ENCODE measurements at places on chromosomes 1 and 21.
A peak's percentile ranks its signal among the peaks of the same experiment; 100 is the strongest.

DNA sequence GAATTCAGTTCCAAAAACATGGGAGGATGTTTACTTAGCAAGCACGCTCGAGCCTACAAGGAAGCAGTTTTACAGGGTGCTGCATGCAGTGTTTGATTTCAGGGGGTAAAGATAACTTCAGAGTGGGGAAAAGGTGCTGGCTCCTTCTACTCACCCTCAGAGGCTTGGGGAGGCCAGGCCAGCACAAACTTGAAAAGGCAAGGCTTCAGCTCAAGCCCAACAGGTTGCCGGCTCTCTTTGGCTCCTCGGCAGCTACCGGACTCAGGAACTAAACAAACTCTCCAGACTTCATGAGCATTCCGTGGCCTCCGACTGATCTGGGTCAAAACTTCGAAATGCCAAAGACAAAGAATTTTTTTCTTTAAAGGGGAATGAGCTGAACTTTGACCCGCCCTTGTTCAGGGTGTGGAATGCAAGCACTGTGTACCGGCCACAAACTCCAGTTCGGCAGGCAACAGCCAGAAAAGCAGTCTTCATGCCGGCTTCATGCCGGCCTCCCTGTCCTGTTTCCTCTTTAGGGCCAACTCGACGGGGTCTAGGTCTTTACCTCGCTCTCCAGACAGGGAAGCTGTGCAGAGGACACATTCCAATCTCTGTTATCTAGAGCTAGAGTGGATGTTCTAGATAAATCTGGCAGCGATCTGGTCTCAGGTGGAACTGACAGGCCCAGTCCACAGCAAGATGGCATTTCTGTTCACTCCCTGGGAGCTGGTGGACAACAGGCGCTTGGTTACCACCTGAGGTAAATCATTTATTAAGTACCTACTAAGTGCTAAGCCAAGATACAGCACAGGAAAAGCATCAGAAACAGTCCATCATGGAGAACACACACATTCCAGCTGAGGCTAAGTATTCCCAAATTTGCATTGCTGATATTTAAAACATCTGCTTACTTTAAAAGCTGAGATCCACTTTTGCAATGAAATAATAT lies 75.0 kb downstream of the CD46 start:
- no peak for DNase-seq

DNA sequence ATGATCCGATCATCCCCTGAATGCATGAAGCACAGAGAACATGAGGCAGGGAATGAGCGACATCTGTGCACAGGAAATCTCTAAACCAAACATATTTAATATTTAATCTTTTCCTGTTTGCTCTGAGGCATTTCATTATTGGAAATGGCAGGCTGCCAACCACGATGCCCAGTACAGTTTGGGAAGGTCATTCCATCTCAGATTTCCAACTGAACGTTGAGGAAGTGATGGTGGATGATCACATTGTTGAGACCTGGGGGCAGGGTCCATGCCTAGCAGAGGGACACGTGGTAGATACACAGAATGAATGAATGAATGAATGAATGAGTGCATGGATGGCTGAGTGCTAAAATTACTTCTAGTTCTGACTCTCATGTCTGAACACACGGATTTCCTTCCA lies 15.9 kb upstream of the FASLG start:
- no peak for DNase-seq

- DNase-seq = no peak
These were observed 130.1 kb downstream of the TGFB2 start for GRCh38 chr1:218475275-218475674.

DNA sequence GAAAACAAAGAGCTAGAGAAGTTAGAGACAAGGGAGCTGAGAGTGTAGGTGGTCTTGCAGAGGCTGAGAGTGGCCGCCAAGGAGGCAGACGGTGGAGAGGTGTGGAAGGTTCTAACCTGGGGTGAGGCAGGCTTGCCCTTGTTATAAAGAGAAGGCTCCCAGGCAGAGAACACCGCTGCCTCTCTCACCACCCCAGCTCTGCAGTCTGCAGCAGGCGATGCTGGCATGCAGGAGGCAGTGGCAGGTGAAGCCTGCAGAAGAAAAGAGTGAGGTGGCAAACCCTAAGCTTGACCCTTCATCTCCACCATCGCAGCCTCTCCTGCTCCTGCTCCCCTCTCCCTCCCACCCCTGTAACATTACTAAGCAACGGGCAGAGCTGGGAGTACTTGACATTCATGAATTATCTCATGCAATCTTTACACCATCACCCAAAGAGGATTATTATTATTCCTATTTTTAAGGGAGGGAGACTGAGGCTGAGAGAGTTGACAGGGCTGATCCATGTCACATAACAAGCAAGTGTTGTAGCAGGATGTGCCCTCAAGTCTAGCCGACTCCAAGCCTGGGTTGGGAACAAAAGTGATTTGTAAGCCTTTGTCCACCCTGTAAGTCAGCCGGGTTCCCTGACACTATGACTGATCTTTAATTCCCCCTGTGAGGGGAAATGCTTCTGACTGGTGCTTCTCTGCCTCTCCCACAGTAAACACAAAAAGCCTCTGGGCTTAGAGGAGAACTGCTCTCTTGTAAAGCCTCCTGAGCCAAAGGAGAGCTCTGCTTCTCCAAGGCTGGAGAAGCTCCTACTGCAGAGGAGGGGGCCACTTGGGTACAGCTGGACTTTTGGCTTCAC lies 36.1 kb downstream of the KANK4 start:
- no peak for DNase-seq

GRCh38 chr1:54493608-54494007 lies 54.4 kb upstream of the ACOT11 start:
- no peak for DNase-seq

- DNase-seq = no peak
These were observed 95.3 kb downstream of the C1orf21 start for GRCh38 chr1:184482136-184482535.

DNA sequence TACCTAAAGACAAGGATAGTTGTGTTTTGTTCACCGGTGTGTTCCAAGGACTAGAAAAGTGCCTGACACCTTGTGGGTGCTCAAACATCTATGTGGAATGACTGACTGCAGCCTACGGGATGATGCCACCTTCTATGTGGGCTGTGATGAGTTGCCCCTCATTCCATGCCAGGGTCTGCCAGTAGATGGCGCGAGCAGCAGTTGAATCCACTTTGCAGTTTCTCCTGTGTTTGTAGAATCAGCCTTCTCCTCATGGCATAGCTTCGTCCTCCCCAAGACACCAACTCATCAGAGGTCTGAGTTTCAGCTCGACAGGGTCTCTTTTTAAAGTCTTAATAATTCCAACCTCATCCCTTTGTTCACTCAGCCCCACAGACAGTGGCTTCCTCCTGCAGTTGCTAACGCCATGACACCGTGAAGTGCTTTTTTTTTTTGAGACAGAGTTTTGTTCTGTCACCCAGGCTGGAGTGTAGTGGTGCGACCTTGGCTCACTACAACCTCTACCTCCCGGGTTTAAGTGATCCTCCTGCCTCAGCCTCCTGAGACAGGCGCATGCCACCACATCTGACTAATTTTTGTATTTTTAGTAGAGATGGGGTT lies 133.7 kb downstream of the CAPN8 start:
- no peak for DNase-seq

- DNase-seq = no peak
These were observed 1.7 kb downstream of the CEP170 start for GRCh38 chr1:243253211-243253925.

DNA sequence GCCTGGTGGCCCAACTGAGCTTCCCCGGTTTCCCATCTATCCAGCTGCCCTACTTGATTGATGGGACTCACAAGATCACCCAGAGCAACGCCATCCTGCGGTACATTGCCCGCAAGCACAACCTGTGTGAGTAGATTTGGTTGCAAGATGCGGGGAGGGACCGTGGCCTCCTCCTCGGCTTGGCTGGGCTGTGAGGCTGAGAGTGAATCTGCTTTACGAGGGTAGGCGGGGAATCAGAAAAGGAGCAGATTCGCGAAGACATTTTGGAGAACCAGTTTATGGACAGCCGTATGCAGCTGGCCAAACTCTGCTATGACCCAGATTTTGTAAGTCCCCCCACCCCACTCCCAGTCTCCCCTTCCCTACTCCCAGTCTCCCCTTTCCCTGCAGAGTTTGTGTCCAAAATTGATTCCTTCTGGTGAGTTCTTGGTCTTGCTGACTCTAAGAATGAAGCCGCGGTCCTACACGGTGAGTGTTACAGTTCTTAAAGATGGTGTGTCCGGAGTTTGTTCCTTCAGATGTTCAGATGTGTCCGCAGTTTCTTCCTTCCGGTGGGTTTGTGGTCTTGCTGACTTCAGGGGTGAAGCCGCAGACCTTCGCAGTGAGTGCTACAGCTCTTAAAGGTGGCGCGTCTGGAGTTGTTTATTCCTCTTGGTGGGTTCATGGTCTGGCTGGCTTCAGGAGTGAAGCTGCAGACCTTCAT lies 1.5 kb downstream of the GSTM2 start:
- no peak for DNase-seq

GRCh38 chr1:35600593-35600992 lies 27.5 kb downstream of the TFAP2E start:
- DNase-seq = no peak

DNA sequence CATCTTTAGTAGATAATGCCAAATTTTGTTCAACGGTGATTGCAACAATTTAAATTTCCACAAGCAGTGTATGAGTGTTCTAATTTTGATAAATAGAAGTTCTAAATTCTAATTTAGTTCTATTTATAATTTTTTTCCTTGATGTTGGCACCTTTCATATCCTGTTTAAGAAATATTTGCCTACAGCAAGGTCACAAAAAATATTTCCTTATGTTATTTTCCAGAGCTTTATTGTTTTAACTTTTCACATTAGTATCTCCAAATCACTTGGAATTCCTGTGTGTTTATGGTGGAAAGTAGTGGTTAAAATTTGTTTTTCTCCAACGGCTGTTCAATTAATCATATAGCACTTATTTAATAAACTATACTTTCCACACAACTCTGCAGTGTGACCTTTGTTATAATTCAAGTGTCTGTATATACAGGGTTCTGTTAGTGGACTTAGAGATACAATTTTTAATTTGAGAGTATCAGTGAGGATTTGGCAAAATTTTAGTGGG lies 94.3 kb upstream of the CD55 start:
- no peak for DNase-seq

DNA sequence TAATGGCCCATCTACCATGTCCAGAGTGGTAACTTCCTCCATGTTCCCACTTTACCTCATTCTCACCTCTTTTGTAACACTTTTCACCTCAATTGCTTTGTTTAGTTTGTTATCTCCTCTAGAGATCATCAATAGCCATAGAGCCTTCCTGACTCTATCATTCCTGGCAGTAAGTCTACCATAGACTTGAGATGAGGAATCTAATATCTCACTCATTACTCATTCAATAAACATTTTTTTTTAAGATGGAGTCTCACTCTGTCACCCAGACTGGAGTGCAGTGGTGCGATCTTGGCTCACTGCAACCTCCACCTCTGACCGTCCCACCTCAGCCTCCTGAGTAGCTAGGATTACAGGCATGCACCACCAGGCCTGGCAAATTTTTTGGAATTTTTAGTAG lies 7.1 kb downstream of the NMNAT2 start:
- DNase-seq = no peak

- DNase-seq = no peak
These were observed 68.6 kb upstream of the PALMD start for GRCh38 chr1:99577313-99577712.

DNA sequence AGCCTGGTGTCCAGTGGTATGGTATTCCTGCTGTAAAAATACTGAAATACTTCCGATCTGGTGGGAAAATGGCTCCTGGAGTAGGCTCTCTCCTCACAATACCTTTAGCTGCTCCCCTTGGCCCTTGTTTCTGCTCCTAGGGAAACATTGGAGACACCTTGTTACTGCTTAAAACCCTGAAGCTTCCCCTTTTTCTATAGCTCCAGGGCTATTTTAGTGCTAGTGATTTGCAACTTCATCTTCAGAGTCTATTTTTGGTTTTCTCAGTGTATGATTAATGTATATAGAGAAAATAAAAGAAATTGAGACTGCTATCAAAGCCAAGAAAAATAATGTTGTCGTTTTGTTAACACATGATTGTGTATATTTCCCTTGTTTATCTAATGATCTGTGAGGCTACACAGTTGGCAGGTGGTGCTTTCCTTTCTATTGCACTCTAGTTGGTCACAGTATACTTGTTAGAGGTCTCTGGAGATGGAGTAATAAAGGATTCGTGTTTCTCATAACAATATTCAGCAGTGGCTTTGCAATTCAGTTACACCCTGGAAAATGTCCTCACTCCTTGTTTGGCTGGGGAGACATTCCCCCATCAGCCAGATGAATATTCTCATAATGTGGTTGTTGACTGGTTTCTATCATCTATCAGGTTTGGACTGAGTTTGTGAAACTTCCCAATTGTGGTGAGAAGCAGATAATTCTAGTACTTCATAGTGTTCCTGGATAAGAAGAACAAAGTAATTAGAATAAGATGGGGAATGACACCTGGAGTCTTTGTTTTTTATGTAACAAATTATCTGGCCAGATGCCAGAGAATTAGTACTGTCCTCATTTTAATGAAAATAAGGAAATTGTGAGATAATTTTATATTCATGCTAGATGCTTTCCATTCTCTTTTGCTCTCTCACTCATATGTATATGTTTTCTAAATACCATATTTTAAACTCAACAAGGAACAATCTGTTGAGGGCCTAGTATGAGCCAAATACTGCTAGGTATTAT lies 44.8 kb upstream of the CACYBP start:
- DNase-seq = no peak

- DNase-seq = no peak
These were observed 17.2 kb upstream of the CLIC6 start for GRCh38 chr21:34651642-34652041.

GRCh38 chr1:11746795-11747487 lies 11.0 kb downstream of the AGTRAP start:
- no peak for DNase-seq

DNA sequence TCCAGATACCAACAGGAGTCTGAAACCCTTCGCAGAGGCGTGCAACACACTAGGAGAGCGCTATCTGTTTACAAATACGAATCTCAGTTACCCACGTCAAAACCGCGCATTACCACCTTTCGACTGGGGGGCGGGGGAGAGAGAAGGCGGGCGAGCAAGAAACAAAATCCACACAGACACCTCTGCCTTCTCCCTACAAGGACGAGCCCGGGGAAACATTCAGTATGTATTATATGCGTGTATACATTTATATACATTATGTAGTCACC lies 722 bp downstream of the TUT4 start:
- no peak for DNase-seq

DNA sequence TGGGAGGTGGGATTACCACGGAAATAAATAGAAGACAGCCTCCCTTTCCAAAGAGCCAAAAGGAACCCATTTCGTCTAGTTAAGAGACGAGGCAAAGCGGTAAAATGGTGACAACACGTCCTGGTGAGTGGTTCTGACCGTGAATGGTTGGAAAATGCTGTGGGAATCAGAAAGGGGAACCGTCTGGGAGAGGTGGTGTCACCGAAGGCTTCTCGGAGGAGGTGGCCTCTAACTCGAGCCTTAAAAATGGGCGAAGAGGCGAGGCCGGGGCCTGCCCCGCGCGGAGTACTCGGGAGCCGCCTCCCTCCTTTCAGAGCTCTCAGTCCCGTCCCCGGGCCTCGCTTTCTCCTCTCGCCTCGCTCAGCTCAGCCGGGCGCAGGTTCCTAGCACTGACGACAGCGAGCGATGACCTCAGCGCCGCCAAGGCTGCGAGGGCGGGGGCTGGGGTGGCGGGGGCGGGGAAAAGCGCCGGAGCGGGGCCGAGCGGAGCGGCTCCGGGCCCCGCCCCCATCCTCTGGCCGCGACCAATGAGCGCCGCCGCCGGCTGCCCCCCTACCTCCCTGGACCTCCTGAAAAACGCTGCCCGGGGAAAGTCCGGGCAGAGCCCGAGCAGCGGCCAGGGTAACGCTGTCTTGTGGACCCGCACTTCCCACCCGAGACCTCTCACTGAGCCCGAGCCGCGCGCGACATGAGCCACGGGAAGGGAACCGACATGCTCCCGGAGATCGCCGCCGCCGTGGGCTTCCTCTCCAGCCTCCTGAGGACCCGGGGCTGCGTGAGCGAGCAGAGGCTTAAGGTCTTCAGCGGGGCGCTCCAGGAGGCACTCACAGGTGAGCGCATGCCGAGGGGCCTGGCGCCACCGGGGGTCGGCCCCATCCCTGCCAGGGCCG lies at the start of gene BTG2:
Gene BTG2 (plus strand): TSS at position 601 of the 890 bp plus-strand sequence. CDS start 88 bp downstream, at position 689.
- peak; percentile 34 for DNase-seq
